ENCODE measurements at places on chromosomes 11 and 22. TPM values are rescaled to one million over a fixed set of nuclear protein-coding genes. Genes with fewer than 3 reads are reported as not detected.
A peak's percentile ranks its signal among the peaks of the same experiment; 100 is the strongest.

GRCh38 chr11:61507962-61508861, at the start of gene LRRC10B:
Gene LRRC10B, plus strand, starts transcription at chr11:61508749. Its CDS starts 250 bp downstream, at chr11:61508999.
- peak; percentile 63 for ATAC-seq

- ATAC-seq = no peak
Observed at GRCh38 chr22:39437791-39438704, 18.8 kb upstream of the MGAT3 start.

DNA sequence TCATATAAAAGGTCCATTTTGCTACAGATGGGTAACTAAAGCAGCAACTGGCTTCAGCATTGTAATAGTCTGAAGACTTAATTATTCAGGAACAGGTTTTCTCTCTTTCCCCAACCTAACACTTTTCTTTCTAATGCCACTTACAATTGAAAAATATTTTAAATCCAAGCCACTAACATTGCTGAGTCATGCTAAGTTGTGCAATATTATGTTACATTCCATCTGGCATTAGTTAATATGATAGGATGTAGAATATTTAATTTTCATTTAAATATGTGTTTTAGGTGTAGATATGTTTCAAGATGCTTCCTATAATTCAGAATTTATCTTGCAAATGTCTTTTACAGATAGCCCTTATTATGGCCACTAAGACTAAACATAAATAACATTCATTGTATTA, 98.6 kb downstream of the KIF18A start:
- no peak for ATAC-seq

GRCh38 chr22:44260216-44261035, 52.3 kb downstream of the SHISAL1 start:
- no peak for ATAC-seq

DNA sequence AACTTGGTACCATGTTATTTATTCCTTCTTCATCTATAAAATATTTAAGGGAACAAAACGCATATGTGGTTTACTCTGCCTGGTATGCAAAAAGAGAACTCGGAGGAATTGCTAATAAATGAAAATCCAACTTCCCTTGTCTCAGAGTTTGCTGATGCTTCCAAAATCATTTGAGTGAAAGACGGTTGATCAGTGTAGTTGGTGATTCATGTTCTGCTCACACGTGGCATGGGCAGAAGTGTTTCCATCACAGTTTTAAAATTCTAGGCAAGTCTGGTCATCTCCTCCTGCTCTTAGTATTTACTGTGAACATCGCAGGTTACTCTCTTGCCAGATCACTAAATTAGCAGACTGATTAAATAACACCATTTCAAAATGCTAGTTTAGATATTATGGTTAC, 11.9 kb upstream of the PARVB start:
- ATAC-seq = no peak

DNA sequence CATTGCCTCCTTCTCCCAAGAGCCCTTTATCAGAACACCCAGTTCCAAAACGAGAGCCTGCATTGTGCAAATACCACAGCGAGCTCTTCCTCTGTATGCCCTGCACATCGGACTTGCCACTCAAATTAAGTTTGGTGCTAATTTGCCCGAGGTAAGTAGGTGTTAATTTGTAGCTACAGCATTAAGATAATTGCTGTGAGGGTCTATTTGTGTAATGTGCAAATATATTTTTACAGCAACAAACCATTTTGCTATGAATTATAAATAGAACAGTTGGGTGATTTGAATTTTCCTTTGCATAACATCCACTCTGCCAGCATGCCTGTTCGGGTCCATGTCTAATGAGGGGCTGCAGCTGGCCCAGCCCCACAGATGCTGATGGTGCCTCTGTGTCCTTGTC, 8.1 kb downstream of the ARHGAP8 start:
- ATAC-seq = no peak

- no peak for ATAC-seq
Observed at GRCh38 chr11:2135648-2136201, 3.5 kb downstream of the IGF2 start.

GRCh38 chr22:49553518-49554295, 274.0 kb downstream of the BRD1 start:
- ATAC-seq = no peak

DNA sequence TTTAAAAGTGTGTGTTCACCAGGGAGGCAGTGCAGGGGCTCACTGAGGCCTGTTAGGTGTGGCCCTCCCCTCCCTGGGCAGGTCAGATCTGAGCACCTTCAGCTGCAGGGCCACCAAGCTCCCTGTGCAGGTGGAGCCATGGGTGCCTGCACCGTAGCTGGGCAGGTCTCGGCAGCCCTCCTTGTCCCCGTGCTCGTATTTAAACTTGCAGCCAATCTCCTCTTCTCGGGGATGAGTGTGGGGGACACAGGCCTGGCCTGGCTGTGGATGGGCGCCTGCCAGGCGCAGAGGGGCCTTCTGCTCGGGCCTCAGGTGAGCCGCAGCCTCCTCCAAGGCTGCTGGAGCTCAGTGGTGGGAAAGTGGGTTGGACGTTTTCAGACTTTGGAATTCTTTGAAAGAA, 19.1 kb downstream of the PHRF1 start:
- no peak for ATAC-seq

- no peak for ATAC-seq
Observed at GRCh38 chr22:30217698-30218560, 28.6 kb downstream of the LIF start.

DNA sequence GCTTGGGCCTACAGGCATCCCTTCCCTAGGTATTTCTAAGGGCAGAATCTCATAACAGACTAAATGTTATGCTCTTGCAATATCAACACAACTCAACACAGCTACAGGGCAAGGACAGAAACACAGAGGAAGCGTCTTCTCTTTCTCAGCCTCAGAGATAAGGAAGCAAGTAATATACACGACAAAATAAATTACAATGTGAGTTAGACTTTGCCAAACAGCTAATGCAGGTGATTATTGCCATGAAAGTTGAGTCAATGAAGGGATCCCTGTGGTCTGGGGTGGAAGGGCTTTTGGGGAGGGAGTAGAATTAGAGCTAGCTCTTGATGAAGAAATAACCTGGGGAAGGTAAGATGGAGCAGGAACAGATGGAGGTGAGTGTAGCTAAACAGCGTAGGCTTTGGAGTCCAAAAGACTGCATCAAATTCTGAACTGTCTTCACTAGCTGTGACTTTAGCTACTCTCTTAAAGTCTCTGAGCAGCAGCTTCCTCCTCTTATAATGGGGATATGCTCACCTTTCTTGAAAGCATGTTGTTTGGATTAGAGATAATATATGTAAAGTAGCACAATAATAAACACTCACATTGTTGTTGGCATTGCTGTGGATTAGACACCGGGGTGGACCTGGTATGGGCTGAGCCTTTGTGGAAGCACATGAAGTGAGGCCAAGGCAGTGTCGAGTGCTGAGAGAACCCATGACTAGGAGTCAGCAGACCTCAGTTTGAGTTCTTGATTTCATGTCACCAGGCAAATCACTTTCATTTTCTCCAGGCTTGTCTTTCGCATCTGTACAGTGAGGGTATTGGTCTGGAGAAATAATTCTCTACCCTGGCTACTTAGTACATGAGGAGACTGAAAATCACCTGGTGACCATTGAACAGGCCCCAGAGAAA, 41.0 kb upstream of the AQP11 start:
- ATAC-seq = no peak

DNA sequence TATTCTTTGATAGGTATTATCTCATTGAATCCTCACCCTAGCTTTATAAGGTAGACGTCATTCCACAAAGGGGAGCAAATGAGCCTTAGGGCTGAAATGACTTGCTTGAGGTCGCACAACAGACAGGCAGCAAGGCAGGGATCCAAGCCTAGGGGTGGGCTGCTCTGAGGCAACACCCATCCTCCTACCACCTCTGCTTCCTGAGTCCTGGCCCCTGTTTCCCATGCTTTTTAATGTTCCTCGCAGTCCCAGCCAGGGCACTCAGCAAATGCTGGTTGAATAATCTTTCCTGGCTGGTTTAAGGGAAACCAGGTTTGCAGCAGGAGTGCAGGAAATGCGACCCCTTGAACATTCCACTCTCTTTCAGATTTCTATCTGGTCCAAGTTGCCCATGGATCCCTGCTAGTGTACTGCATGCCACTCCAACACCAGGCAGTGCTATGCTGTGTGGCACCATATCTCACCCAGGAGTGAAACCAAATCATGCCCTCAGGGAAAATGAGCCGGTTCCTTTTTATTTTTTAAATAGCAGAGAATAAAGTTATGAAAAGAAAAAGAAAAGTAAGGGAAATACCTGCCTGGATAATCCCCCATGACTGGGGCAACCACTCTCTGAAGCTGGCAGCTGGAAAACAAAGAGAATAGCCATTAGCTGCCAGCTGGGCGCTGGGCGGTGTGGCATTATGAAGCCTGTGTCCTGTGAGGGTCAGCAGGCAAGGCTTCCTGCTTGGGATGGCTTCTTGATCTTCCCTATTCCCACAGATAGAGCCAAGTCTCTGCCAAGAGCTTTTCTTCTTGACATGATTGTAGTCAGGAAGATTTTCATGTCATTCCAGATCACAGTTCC, 21.8 kb downstream of the MICAL2 start:
- no peak for ATAC-seq

DNA sequence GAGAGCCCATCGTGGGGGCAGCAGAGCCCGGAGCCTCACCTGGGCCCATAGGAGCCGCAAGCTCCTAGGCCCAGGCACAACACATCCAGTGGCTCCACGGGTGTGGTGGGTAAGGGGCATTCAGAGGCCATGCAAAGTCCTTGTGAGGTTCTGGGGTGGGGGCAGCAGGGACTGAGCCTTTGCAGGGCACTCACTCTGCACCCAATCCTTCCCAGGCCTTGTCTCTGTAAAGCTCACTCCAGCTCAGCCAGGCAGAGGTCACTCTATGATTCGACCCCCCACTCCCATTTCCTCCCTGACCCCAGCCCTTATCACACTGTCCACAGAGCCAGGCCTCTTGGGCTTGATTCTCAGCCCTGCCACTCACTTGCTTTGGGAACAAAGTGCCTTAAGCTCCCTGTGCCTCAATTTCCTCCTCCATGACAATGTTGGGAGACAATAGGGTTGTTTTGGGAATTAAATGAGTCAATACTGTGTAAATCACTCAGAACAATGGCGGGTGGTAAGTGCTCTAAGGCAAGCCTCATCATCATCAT, 46.6 kb downstream of the LRRC32 start:
- no peak for ATAC-seq

DNA sequence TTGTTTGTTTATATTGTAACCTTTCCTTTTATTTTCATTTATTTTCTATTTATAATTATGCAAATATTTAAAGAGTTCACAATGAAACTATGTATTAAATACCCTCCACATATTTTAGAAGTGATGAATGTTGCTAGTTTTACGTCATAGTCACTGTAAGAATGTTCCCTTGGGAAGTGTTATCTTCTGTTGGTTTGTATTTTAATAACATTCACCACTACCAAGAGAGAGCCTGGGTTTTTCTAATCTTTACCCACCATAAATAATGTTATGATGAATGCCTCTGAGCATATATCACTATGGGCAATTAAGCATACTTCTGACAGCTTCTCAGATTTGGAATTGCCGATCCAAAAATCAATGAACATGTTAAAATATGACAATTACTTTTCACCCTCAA, 80.7 kb downstream of the GGT1 start:
- ATAC-seq = no peak

GRCh38 chr22:22823131-22823810, 64.3 kb upstream of the IGLL5 start:
- ATAC-seq = no peak

The CDCA5 gene
- 127 TPM for total RNA-seq

The OR51B2 gene
- total RNA-seq = 0.29 TPM

The LRRC75B gene
- total RNA-seq = 2.3 TPM

The POU2AF1 gene
- 36.6 TPM for total RNA-seq

The FAM180B gene
- total RNA-seq = not detected

The GPHA2 gene
- total RNA-seq = 0.43 TPM

The PLEKHB1 gene
- 9.7 TPM for total RNA-seq

The ALDH3B1 gene
- not detected for total RNA-seq

Measured in activated T-helper 17 cell treated with anti-CD3 and anti-CD28 coated beads, Interleukin-2, amount 50 U/mL, for 72 hours (primary cell).